Right renal pelvis (tissue), 4 donors: ENCODE measurements at places on chromosomes 6 and 20.

DNA sequence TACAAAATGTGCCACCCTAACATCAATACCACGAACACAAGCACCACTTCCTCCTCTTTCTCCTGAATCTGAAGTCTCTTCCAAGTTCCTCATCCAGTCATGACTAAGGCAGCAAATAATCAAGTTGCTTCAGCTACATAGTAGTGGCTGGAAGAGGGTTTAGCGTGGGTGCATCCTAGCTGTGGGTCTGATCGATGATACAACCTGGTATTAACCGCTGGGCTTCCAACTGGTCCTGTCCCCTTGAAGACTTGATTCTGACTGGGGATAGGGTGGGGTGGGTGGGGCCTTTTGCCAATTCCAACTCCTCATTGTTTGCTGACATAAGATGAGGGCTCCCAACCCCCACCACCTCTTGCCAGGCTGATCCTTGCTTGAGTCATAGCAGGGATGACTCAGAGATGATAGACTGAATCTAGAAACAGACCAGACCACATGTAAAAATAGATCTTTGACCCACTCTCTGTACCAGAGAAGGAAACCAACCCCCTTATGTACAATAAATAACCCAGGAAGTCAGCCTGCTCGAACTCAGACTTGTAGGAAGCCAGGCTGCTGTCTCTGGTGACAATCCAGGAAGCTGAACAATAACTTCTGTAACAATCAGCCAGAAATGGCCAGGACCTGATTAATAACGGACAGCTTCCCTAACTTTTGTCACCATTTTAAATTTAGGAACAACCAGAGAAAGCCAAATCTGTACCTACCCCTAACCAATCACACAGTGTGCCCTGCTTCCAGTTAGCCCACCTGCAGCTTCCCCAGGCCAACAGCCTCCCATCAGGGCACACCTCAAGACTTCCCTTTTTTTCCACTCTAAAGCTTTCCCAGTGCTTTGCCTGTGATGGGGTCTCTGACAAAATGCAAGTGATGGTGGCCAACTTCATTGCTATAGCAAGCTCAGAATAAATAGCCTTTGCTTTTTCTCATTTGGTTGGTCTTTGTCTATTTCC is 68.9 kb upstream of the FAM184A start:
- no peak for DNase-seq

- no peak for DNase-seq
These were observed 124.9 kb downstream of the GRM4 start for GRCh38 chr6:34020807-34021553.

GRCh38 chr6:33692760-33693158 is 18.7 kb downstream of the UQCC2 start:
- DNase-seq = no peak

- no peak for DNase-seq
These were observed 42.4 kb downstream of the TXLNB start for GRCh38 chr6:139249395-139249794.

DNA sequence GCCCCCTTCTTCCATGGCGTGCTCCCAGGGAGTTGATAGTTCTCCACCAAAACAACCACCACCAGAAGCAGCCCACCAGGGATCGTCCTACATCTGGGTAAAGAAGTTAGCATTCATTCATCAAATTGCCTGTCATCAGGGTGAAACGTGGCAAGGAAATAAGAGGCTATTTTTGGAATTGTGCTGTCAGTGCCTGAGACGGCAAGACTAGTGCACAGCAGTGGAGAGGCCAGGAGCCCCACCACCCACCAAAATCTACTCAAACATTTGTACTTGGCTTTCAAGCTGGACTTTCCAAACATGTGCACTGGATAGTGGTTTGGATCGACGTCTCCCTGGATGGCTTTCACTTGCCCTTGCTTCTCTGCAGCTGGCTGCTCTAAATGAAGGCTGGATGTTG is 44.8 kb downstream of the TXNDC5 start:
- DNase-seq = no peak

- DNase-seq = no peak
These were observed 10.2 kb upstream of the TMEM170B start for GRCh38 chr6:11527274-11527870.

- DNase-seq = no peak
These were observed 32.1 kb downstream of the TGM2 start for GRCh38 chr20:38132910-38133501.

- DNase-seq = no peak
These were observed 57.6 kb downstream of the CPNE5 start for GRCh38 chr6:36781669-36782068.

- DNase-seq = no peak
These were observed 1.5 kb downstream of the PABPC1L start for GRCh38 chr20:44911264-44911921.

DNA sequence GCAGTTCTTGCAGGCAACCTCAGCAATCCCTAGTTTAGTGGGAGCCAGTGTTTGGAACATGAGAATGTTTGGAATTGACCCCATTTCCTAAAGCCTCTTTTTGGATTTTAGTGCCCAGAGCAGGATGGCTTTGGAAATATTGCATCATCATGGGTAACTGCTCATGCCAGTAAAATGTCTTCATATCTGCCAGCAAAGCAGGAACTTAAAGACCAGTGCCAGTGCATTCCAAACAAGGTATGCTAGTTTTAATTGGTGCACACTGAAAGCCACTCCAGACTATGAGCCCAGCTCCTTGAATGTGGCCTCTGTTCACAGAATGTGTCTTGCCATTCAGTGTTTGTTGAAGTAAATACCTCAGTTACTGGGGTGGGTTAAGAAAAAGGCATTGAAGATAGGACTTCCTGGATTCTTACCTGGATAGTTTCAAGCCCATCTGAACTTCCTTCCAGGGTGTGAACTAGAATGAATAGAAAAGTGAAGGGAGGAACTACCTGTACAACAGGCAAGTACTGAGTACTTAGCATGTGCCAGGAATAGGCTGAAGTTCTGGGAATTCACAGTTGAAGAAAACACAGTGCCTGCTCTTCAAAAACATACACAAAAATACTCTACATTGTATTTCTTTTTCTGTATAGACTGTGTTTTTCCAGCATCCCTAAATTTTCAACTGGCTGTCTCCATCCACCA is 70.5 kb downstream of the COL19A1 start:
- no peak for DNase-seq

- no peak for DNase-seq
These were observed 72.0 kb upstream of the AFDN start for GRCh38 chr6:167754691-167755090.

DNA sequence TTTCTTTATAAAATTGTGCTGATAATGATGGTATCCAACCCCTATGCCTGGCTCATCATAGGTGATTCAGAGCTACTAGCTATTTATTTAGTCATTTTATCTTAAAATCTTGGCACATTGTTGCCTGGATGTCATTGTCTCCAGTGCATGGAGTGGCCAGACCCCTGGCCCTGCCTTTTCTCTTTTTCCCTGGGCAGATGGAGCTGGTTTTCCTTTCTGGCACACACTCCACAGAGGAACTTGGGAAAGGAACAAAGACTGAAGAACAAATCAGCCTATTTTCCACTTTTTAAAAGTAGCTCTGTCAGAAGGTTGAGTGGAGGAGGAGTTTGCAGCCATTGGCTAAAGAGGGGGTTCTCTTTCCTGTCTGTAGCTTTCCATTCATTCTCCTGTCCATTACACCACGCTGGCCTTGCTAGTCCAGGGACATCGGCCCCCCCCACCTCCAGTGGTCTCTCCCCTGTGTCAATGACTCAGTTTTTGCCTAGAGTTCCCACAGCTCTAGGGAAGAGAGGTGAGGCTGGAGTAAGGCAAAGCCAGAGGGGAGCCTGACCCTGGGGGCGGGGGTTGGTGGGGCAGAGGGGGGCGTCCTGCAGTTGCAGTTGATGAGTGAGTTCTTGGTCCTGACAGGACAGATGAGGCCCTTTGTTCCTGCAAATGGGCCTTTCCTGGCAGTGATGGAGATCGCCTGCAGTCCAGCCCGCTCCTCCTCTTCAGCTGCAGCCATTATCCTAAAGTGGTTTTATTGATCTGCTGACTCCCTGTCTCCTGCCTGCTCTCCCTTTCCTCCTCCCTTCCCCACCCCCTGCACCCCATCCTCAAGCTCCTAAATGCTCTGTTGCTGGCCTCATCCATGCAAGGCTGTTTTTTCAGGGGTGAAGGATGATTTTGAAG is 774.5 kb downstream of the DHX35 start:
- DNase-seq = no peak

- no peak for DNase-seq
These were observed 49.5 kb upstream of the CCN6 start for GRCh38 chr6:112004201-112005012.

GRCh38 chr20:22692119-22692475 is 107.7 kb upstream of the FOXA2 start:
- no peak for DNase-seq

DNA sequence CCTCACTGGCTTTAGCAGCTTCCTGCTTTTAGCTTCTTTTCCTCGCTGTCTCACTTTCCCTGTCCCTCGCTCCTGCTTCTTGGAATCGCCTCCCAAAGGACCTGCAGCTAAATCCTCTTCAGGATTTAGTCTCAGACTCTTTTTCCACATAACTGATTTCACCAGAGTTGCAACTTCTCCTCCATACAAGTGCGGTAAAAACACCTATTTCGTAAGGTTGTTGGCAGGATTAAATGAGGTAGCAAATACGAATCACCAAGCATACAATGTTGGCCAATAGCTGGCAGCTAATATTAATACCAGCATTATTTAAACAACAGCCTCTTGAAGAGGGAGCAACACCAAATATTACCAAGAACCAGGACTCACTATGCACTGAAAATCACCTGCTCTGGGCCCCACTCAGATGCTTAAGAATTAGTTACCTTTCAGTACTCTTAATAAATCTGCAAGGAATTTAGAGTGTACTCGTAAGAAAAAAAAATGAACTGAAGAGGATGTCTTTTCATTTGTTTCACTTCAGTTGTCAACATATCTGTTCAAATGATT is 123.0 kb downstream of the DTNBP1 start:
- DNase-seq = no peak

- DNase-seq = no peak
These were observed 40.6 kb downstream of the KCNS1 start for GRCh38 chr20:45060294-45060693.

GRCh38 chr6:12275107-12275506 is 15.1 kb upstream of the EDN1 start:
- DNase-seq = no peak

DNA sequence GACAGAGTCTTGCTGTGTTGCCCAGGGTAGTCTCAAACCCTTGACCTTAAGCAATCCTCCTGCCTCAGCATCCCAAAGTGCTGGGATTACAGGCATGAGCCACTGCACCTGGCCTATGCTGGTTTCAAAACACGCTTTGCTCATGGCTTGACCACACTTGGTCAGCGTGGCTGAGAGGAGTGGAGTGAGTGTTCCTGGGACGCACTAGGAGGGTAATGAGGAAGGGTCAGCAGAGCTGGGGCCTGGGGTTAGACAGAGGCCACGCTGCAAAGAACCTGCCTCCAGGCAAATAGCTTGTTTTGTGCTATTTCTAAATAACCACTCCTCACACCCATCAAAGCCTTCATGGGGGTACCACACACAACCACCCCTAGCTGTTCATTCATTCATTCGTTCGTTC is 77.9 kb upstream of the TOX2 start:
- no peak for DNase-seq

GRCh38 chr6:108362455-108362854 is 67.6 kb downstream of the AFG1L start:
- no peak for DNase-seq

- no peak for DNase-seq
These were observed 53.1 kb downstream of the TSPYL4 start for GRCh38 chr6:116200619-116201249.

DNA sequence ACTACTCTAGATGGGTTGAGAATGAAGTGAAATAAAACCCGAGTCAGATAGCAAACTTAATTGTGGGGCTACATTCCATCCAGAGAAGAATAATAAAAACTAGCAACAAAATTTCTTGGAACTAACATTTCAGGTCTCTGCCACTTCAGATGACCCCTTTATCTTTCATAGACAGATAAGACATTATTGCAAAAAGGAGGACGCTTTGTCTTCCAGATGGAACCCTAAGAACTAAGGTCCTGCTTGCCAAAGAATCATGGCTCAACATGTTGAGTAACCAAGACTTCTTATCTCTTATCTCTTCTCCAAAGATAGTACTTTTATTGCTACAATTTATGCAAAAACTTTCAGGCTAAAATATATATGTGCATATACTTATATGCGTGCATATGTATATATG is 221.1 kb upstream of the PREP start:
- DNase-seq = no peak

DNA sequence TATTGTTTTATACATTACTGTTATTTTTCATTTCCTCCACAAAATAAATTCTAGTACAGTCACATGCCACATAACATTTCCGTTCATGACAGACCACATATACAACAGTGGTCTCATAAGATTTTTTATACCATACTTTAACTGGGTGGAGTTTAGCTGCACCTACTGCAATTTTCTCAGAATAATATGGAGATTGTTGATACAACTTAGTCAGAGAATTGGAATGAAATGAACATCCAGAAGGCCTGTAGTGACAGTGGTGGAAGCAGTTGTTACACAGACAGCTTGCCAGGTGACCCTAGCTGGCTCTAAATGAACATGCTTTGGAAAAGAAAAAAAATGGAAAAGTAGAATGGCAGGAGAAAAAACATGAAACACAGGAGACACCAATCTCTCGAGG is 183.2 kb upstream of the TCF21 start:
- no peak for DNase-seq

DNA sequence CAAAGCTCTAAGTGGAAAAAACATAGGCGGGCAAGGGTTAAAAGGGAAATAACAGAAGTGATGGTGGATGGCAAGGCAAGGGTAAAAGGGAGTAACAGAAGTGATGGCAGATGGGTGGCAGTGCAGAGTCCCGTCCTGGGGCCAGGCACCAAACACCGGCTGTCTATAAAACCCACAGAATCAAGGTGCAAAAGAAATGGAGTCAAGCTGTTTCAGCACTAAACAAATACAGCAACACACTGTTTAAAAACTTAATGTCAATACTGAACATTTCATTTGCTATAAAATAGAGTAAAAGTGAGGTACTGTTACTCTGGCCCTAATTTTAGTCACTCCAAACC is 87.6 kb downstream of the MAN1A1 start:
- DNase-seq = no peak

GRCh38 chr20:51412333-51412871 is 130.1 kb downstream of the NFATC2 start:
- DNase-seq = no peak

- DNase-seq = peak; percentile 72
These were observed 95.5 kb downstream of the THBS2 start for GRCh38 chr6:169158174-169158573.

- no peak for DNase-seq
These were observed 15.4 kb downstream of the IGF2R start for GRCh38 chr6:159984268-159984786.

GRCh38 chr6:20907486-20908071 is 373.3 kb downstream of the CDKAL1 start:
- no peak for DNase-seq
